Calu3 (cell line): ENCODE measurements at places on chromosomes 2 and 18. TPM values are rescaled to one million over a fixed set of nuclear protein-coding genes. Genes with fewer than 3 reads are reported as not detected.

Gene COL4A4
- total RNA-seq, result 17.2 and 19.4 TPM in 2 replicates

Gene KLHL41
- total RNA-seq, result 0.21 TPM in 1 of 2 replicates, not detected in the other

Gene C2orf72
- total RNA-seq, result 0.66 and 0.83 TPM in 2 replicates

Gene RGPD3
- not detected in 2 replicates for total RNA-seq

Gene REEP1
- 4.7 and 5.3 TPM in 2 replicates for total RNA-seq

Gene GPBAR1
- 1.1 and 1.5 TPM in 2 replicates for total RNA-seq

Gene LGALSL
- 9.3 and 12.1 TPM in 2 replicates for total RNA-seq

Gene IKZF2
- 26.0 and 26.1 TPM in 2 replicates for total RNA-seq

Gene IL36RN
- total RNA-seq, result 0.12 and 0.22 TPM in 2 replicates

Gene DCDC2C
- not detected in 2 replicates for total RNA-seq

- no peak overlapping the region for H3K27ac ChIP-seq
- H3K4me3 ChIP-seq, result no peak overlapping the region
- no peaks in the 10 kb centered on the region for H3K36me3 ChIP-seq
- no peaks in the 10 kb centered on the region for H3K4me1 ChIP-seq
Measured at GRCh38 chr2:77296791-77297190, 225.4 kb downstream of the LRRTM4 start.

DNA sequence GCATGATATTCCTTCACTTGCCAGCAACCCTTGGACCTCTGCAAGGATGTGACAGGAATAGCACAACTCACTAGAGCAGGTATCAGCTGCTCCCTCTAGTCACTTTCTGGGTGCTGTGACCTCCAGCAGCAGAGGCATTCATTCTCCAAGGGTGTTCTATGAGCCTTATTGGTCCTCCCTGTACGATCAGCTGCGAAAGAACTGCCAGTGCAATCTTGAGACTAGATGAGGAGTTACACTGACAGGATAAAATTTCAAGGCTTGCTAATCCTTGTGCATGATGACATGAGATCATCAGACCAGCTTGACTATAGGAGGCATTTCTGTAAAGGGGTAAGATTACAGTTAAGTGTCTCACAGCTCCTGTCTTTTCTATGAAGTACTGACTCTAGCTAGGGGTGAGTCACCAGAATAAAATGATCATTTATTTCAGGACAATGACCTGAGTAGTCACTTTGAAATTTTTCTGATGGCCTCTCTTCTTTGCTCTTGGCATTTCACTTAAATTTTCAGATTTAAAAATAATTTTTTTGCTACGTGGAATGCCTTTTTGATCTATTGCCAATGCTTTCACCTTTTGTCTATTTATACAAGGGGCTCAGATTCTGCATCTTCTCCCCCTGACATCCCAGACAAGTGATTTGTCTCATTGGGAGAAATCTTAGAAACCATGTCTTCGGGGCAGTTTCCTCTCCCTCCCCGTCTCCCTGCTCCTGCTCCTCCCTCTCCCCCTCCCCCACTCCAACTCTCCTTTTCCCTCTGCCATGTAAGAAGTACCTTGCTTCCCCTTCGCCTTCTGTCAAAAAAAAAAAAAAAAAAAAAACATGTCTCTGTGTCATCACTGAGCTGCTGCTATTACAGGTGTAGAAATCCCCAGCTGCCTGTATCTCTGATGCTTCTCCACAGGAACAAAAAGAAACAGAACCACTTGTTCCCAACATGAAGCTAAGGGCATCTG is 49.2 kb upstream of the FRZB start:
- H3K36me3 ChIP-seq, result peaks cover 23% of the 10 kb centered on the region
- H3K4me1 ChIP-seq, result no peaks in the 10 kb centered on the region
- no peaks in the 10 kb centered on the region for H3K27me3 ChIP-seq
- no peak overlapping the region for H3K4me3 ChIP-seq
- no peak overlapping the region for H3K27ac ChIP-seq

DNA sequence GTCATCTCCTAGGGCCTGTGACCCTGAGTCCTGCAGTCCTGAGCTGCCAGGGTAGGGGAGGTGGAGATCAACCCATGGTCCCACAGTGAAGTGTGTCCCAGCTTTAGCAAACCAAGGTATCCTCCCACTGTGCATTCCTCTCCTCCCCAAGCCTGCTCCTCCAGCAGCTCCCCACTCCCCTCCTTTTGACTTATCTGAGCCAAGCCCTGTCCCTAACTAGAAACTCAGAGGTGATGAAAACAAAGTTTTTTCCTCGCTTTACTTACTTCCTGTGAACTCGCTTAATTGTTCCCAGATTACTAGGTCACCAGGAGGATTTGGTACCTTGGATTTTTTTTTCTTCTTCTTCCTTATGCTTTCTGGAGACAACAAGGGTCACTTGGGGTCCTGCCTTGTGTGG is 80.8 kb downstream of the EHD3 start:
- no peak overlapping the region for H3K4me3 ChIP-seq
- peaks cover 3% of the 10 kb centered on the region for H3K36me3 ChIP-seq
- H3K4me1 ChIP-seq, result no peaks in the 10 kb centered on the region
- DNase-seq, result no peak
- peaks cover 13% of the 10 kb centered on the region for H3K27me3 ChIP-seq

- no peaks in the 10 kb centered on the region for H3K27me3 ChIP-seq
- no peaks in the 10 kb centered on the region for H3K36me3 ChIP-seq
- no peak for DNase-seq
- H3K4me3 ChIP-seq, result no peak overlapping the region
- H3K4me1 ChIP-seq, result peaks cover 10% of the 10 kb centered on the region
- no peak overlapping the region for H3K27ac ChIP-seq
Measured at GRCh38 chr2:15894481-15895144, 45.7 kb upstream of the MYCN start.

- H3K27ac ChIP-seq, result peak overlapping the region; percentile 95
- DNase-seq, result no peak
Measured at GRCh38 chr2:33072614-33073013, 125.9 kb downstream of the LTBP1 start.

GRCh38 chr2:178241844-178242551 is 47.7 kb downstream of the OSBPL6 start:
- no peak overlapping the region for H3K4me3 ChIP-seq
- peak overlapping the region; percentile 58 for H3K27ac ChIP-seq
- peaks cover 10% of the 10 kb centered on the region for H3K4me1 ChIP-seq

- peak; percentile 44 for DNase-seq
- H3K4me1 ChIP-seq, result peaks cover 54% of the 10 kb centered on the region
- no peak overlapping the region for H3K4me3 ChIP-seq
Measured at GRCh38 chr18:62741118-62741566, 25.8 kb downstream of the PHLPP1 start.

DNA sequence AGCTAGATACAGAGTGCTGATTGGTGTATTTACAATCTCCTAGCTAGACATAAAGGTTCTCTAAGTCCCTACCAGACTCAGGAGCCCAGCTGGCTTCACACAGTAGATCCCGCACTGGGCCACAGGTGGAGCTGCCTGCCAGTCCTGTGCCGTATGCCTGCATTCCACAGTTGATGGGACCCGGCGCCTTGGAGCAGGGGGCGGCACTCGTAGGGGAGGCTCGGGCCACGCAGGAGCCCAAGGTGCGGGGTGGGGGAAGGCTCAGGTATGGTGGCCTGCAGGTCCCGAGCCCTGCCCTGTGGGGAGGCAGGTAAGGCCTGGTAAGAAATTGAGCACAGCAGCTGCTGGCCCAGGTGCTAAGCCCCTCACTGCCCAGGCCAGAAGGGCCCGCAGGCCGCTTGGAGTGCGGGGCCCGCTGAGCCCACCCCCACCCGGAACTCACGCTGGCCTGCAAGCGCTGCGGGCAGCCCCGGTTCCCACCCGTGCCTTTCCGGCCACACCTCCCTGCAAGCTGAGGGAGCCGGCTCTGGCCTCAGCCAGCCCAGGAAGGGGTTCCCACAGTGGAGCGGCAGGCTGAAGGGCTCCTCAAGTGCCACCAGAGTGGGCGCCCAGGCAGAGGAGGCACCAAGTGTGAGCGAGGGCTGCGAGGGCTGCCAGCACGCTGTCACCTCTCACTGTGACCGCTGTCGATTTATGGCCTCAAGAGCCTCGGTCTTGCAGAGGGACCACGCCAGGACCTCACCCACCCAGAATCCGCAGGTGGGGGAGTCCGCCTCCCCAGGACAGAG is 76.5 kb downstream of the MEX3C start:
- H3K36me3 ChIP-seq, result no peaks in the 10 kb centered on the region
- H3K27ac ChIP-seq, result no peak overlapping the region
- no peaks in the 10 kb centered on the region for H3K4me1 ChIP-seq
- H3K4me3 ChIP-seq, result no peak overlapping the region
- DNase-seq, result no peak

- peaks cover 15% of the 10 kb centered on the region for H3K4me1 ChIP-seq
- H3K27me3 ChIP-seq, result peaks cover 15% of the 10 kb centered on the region
- no peak overlapping the region for H3K4me3 ChIP-seq
- DNase-seq, result peak; percentile 65
- H3K27ac ChIP-seq, result no peak overlapping the region
Measured at GRCh38 chr2:9770308-9771100, 72.8 kb upstream of the TAF1B start.

DNA sequence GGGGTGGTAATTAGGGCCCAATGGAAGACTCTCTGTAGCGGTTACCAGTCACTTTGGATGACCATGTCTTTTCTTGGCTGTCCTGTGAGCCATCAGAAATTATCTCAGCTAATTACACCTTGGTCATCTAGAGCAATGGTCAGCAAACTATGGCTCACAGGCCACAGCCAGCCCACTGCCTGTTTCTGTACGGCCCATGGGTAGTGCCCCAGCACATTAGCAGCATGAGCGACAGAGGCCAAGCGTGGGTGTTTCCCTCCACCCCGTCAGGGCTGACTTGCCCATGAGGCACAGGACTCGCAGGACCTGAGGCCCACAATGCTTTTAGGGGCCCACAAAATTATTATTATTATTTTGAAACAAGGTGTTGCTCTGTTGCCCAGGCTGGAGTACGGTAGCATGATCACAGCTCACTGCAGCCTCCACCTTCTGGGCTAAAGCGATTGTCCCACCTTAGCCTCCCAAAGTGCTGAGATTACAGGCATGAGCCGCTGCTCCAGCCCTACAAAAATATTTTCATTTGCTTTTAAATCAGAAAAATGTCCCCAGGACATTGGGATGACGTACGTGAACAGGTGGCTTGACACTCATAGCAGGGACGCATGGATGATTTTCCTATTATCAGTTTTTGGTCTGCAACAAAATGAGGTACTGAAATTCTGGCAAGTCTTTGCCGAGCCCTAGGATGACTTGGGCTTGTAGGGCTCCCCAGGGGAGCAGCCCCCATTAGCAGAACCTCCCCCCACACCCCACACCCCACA is 29.3 kb upstream of the CEP68 start:
- H3K27me3 ChIP-seq, result no peaks in the 10 kb centered on the region
- peaks cover 16% of the 10 kb centered on the region for H3K4me1 ChIP-seq
- H3K36me3 ChIP-seq, result peaks cover 4% of the 10 kb centered on the region
- H3K27ac ChIP-seq, result no peak overlapping the region
- no peak for DNase-seq
- H3K4me3 ChIP-seq, result no peak overlapping the region

GRCh38 chr2:192228685-192229084 is 34.0 kb upstream of the TMEFF2 start:
- no peaks in the 10 kb centered on the region for H3K27me3 ChIP-seq
- no peaks in the 10 kb centered on the region for H3K36me3 ChIP-seq
- no peaks in the 10 kb centered on the region for H3K4me1 ChIP-seq
- no peak overlapping the region for H3K27ac ChIP-seq
- H3K4me3 ChIP-seq, result no peak overlapping the region

DNA sequence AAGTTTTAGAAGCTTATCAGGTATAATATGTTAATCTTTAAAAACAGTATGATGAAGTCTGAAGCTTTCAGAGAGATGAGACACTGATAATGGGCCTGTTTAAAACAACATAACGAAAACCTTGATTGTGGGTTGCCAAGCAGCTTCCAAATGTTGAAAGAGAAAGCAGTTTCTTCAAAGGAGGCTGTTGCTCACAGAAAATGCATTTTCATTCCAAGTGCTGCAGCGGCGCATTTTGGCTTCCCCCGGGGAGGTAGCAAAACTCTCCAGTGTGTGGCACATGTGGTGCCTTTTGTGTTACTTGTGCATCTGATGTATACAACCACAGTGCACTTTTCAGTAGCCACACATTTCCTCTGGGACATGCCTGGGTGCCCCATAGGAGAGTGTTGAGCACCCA is 66.1 kb downstream of the TMEFF2 start:
- no peaks in the 10 kb centered on the region for H3K27me3 ChIP-seq
- H3K27ac ChIP-seq, result no peak overlapping the region
- no peaks in the 10 kb centered on the region for H3K4me1 ChIP-seq
- H3K4me3 ChIP-seq, result no peak overlapping the region

DNA sequence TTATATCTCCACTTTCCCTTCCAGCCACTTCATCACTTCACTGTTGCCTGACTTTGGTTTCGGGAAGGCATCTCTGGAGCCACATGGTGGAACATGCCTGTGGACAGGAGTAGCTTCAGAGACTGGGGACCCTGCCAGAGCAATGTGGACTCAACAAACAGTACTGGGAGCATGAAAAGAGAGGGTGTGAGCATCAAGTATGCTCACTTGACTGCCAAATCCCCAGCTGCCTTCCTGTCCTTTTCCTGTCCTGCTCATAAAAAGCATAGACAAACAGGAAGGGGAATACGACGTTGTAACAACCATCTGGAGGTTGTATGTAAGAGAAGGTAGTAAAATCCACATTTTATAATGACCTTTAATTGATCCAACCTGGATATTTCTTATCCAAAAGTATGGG is 61.3 kb upstream of the CSRNP3 start:
- DNase-seq, result no peak
- no peaks in the 10 kb centered on the region for H3K4me1 ChIP-seq
- no peak overlapping the region for H3K4me3 ChIP-seq
- no peaks in the 10 kb centered on the region for H3K36me3 ChIP-seq
- H3K27ac ChIP-seq, result no peak overlapping the region

- peak; percentile 89 for DNase-seq
- no peaks in the 10 kb centered on the region for H3K36me3 ChIP-seq
- H3K27me3 ChIP-seq, result no peaks in the 10 kb centered on the region
- no peak overlapping the region for H3K4me3 ChIP-seq
Measured at GRCh38 chr2:20411361-20411894, 35.4 kb upstream of the RHOB start.

DNA sequence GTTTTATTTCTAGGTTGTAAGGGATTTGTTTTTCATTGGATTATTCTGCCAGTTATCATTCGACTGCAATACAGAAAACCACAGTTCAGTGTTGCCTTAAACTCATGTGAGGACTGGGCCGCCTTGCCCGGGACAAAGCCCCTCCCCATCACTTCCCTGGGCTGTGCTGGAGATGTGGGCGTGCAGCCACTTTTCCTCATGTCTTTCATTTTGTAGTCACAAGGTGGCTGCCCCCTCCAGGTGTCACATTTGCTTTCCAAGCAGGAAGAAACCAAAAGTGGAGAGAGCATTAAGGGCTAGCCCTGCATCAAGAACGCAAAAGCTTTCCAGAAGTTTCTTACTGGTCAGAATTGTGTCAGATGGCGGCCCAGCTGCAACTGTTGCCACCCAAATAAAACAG is 492.5 kb upstream of the ID2 start:
- H3K36me3 ChIP-seq, result no peaks in the 10 kb centered on the region
- no peak for DNase-seq
- no peak overlapping the region for H3K27ac ChIP-seq
- no peaks in the 10 kb centered on the region for H3K4me1 ChIP-seq
- no peaks in the 10 kb centered on the region for H3K27me3 ChIP-seq
- H3K4me3 ChIP-seq, result no peak overlapping the region

- DNase-seq, result no peak
- H3K4me3 ChIP-seq, result no peak overlapping the region
- H3K27ac ChIP-seq, result no peak overlapping the region
- no peaks in the 10 kb centered on the region for H3K36me3 ChIP-seq
Measured at GRCh38 chr2:152309352-152310214, 25.4 kb upstream of the FMNL2 start.
